ENCODE measurements at places on chromosomes 4 and X. TPM values are rescaled to one million over a fixed set of nuclear protein-coding genes. Genes with fewer than 3 reads are reported as not detected.

The FRMPD4 gene
- not detected for total RNA-seq

The ZDHHC15 gene
- not detected for total RNA-seq

The MAGEA9B gene
- 0.47 TPM for total RNA-seq

The EGF gene
- 0.57 TPM for total RNA-seq

The ADGRG2 gene
- not detected for total RNA-seq

The MMRN1 gene
- total RNA-seq: 0.12 TPM

The PPARGC1A gene
- not detected for total RNA-seq

The RRH gene
- 0.42 TPM for total RNA-seq

DNA sequence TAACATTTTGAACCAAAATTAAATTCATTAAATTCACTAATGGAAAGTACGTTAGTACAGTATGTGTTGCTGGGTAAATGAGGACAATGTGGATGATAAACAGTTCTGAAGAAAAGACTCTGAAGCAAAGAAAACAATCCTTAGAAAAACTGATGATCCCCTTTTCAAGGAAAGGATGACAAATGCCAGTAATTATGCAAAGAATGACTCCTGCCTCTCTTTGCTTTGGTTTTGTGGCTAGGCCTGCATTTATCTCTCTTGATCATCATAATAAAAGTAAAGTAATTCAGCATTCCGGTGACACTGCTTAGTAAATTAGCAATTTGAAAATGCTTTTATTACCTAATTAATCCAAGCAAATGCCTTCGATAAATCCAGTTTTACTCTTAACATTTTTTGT lies 652.2 kb upstream of the DIPK2B start:
- no peak for DNase-seq

- DNase-seq: no peak
Observed at GRCh38 chr4:90030202-90030601, 97.0 kb upstream of the CCSER1 start.

DNA sequence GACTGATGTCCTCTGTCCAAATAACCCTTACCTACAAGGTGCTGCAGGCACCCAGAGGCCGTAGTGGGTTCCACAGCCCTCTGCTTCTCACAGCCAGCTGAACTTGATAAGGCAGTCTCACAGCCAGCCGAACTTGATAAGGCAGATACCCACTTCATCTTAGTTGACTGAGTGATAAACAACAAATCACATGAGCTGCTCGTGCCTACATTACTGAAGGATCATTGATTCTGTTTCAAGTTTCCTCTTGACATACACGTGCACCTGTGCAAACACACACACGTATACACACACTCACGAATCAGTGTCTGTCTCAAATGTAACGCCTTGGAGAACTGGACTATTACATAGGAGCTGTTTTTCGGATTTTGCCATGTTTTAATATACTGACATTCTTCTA lies 276.3 kb downstream of the DCTD start:
- no peak for DNase-seq

DNA sequence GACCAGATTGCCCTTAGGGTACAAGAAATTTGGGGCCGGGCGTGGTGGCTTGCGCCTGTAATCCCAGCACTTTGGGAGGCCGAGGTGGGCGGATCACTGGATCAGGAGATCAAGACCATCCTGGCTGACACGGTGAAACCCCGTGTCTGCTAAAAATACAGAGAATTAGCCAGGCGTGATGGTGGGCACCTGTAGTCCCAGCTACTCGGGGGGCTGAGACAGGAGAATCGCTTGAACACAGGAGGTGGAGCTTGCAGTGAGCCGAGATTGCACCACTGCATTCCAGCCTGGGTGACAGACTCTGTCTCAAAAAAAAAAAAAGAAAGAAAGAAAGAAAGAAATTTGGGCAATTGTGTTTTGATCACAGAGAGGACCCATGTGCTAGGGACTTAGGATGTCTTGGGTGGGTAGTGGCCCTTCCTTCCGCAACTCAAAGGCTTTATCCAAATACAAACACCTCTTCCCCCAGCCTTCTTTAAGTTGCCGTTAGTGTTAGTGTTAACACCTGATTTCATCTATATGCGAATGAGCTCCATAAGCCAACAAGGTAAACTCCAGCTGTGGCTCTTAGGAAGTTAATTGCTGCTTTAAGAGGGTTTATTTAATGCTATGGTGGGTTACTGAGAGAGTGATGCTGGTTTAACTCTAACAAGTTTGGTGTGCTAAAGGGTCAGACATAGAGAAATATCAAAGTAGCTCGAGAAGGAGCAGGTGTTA lies 8.6 kb upstream of the CCDC110 start:
- no peak for DNase-seq

GRCh38 chr4:184428787-184429186 lies 45.6 kb downstream of the IRF2 start:
- DNase-seq: no peak

- no peak for DNase-seq
Observed at GRCh38 chr4:5722328-5722727, 11.3 kb downstream of the EVC start.

- DNase-seq: no peak
Observed at GRCh38 chr4:52824603-52825459, 37.3 kb upstream of the RASL11B start.

- DNase-seq: no peak
Observed at GRCh38 chr4:2332976-2333319, 71.0 kb upstream of the MXD4 start.

- no peak for DNase-seq
Observed at GRCh38 chr4:140448830-140449229, 21.4 kb upstream of the CLGN start.

GRCh38 chrX:120575379-120576114 lies 14.8 kb upstream of the CUL4B start:
- no peak for DNase-seq

DNA sequence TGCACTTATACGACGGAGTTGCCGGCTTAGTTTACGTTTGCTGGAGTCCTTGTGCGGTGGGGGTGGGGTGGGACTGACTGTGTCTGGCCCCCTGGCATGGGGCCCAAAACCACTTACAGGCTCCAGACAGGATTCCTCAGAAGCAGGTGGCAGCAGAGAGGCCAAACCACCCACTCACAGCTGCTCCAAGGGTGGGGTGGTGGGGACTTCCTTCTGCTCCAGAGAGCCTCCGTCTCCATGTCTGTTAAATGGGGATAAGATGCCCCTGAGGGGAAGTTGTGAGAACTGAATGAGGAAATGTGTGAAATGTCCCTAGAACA lies 36.7 kb downstream of the PSAPL1 start:
- no peak for DNase-seq

DNA sequence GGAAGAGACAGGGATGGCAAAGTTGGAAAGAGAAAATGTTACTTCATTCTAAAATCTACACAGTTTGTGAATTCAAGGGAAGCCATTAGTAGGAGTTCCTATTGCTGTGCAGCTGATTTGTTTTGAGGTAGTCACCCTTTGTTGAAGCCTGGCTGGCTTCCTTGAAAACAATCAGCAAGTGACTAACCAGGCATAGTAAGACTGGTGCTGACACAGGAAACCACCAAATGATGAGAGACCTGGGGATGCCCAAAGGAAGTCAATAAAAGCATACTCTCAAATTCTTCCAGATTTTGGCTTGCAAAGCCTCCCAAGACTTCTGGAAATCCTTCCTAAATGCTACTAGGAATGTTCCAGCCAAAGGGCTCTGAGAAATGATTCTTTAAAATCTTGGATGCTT lies 23.9 kb upstream of the PRDM8 start:
- DNase-seq: no peak

GRCh38 chrX:76420237-76420636 lies 7.3 kb upstream of the MAGEE1 start:
- DNase-seq: no peak

GRCh38 chr4:17082186-17082585 lies 183.7 kb upstream of the LDB2 start:
- no peak for DNase-seq

- no peak for DNase-seq
Observed at GRCh38 chrX:23845351-23845817, 62.4 kb downstream of the APOO start.

DNA sequence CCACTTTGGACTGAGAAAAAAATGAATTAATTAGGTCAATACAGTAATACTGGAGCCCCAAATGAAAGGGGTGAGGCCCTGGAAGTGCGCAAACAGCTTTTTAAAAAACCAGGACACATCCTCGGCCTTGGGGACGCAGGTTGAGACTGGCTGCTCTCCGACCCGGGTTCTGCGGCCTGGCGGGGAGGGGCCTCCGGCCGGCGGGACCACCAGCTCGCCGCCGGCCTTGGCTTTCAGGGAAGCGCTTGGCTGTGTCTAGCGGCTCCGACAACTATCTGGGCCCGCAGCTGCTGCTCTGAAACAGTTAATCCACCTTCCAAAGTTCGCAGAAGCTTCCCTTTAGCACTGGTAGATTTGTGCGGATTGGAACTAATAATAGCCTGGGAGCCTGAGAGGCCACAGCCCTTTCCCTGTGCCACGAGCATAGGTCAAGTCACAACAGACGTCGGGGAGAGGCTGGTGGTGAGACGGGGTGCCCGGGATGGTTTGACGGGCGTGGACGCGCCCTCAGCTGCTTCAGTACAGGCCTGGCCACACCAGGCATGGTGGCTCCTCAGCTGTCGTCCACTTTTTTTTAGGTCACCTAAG lies 1.1 kb upstream of the SEL1L3 start:
- DNase-seq: no peak

Measured in HCT116 (cell line).